ENCODE measurements at places on chromosomes 4 and X.

GRCh38 chrX:30620980-30621618 lies 32.1 kb upstream of the GK start:
- no peak for DNase-seq

GRCh38 chr4:742742-743311 lies 37.2 kb downstream of the PCGF3 start:
- DNase-seq, result peak; percentile 68

- no peak for DNase-seq
These were observed 41.1 kb downstream of the LUZP4 start for GRCh38 chrX:115330498-115331168.

DNA sequence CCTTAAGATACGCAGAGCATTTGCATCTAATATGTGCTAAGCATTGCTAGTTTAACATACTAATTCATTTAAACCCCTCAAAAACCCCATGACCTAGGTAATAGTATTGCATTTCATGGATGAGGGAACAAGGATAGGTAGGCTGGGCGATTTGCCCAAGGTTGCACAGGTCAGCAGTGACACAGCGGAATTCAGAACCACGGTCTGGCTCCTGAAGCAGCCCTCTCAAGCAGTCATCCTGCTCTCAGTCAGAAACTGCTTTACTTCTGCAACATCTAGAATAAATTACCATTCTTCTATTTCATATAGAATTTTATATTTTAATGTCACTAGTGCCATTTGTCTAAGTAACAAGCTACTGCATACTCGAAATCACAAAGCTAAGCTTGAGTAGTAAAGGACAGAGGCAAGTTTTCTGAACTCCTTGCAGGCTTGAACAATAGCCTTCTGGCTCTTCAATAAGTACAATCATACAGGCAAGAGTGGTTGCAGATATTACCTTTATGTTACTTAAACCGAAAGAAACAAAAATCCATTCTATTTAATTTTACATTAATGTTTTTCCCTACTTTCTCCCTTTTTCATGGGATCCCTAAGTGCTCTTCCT lies 555 bp upstream of the SPP1 start:
- DNase-seq, result no peak

DNA sequence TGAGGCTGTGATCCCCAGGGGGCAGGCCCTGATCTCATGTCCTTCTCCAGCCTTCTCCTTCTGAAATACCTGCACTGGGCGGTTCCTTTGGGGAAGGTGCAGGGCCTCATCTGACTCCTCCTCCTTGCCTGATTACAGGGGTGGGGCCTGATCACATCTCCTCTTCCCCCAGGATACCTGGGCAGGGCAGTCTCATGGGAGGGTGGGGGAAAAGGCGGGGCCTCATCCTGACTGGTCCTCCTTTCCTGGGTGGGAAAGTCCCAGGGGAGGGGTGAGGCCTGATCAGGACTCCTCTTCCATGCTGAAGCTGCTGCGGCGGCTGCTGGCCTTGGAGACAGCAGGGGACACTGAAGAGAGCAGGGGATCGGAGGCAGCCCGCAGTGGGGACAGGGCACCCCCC lies 13.3 kb downstream of the TFE3 start:
- DNase-seq, result no peak

GRCh38 chr4:26648260-26648659 lies 64.4 kb downstream of the TBC1D19 start:
- DNase-seq, result no peak

- DNase-seq, result no peak
These were observed 72.9 kb downstream of the MED28 start for GRCh38 chr4:17687237-17687857.

- DNase-seq, result no peak
These were observed 20.8 kb upstream of the FAM9A start for GRCh38 chrX:8822002-8822401.
